ENCODE measurements at places on chromosomes 3 and 15.

DNA sequence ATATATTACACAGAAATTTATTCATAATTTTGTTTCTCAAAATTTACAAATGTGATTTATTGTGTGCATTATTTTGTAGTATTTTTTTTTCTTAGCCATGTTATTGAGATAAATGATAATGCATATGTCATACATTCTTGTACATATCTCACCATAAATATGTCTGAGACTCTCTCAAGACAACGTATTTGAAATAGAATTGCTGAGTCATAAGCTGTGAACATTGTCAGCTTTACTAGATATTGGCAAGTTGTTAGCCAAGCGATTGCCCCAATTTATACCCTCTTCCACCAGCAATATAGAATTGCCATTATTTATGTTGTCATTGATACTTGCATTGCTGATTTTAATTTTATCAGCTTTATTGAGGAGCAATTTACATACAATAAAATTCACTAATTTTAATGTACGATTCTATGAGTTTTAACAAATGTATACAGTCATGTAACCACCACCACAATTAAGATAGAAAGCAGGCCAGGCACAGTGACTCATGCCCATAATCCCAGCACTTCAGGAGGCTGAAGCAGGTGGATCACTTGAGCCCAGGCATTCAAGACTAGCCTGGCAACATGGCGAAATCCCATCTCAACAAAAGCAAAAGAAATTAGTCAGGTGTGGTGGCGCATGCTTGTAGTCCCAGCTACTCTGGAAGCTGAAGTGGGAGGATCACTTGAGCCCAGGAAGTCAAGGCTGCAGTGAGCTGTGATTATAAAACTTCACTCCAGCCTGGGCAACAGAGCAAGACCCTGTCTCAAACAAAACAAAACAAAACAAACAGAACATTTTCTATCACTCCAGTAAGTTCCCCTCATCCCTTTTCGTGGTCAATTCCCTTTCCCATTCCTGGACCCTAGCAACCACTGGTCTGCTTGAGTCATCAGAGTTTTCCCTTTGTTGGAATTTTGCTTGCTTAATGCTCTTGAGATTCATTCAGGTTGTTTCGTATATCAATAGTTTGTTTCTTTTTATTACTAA is 373.1 kb downstream of the MFSD1 start:
- DNase-seq, result no peak

- no peak for DNase-seq
Observed at GRCh38 chr3:10398341-10398740, 77.4 kb upstream of the SEC13 start.

DNA sequence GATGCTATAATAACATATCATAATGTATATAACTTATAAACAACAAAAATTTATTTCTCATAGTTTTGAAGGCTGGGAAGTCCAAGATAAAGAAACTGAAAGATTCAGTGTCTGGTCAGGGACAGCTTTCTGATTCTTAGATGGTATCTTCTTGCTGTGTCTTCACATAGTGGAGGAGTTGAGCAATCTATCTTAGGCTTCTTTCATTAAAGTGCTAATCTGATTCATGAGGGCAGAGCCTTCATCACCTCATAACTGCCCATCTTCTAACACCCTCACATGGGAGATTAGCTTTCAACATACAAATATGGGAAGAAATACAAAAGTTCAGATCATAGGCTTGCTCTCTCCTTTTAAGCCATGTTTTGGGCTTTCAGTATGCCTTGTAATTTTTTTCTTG is 774.8 kb upstream of the EPHA6 start:
- no peak for DNase-seq

GRCh38 chr15:87851497-87851896 is 405.0 kb downstream of the NTRK3 start:
- no peak for DNase-seq

GRCh38 chr15:44633603-44634002 is 29.9 kb downstream of the SPG11 start:
- DNase-seq, result no peak

DNA sequence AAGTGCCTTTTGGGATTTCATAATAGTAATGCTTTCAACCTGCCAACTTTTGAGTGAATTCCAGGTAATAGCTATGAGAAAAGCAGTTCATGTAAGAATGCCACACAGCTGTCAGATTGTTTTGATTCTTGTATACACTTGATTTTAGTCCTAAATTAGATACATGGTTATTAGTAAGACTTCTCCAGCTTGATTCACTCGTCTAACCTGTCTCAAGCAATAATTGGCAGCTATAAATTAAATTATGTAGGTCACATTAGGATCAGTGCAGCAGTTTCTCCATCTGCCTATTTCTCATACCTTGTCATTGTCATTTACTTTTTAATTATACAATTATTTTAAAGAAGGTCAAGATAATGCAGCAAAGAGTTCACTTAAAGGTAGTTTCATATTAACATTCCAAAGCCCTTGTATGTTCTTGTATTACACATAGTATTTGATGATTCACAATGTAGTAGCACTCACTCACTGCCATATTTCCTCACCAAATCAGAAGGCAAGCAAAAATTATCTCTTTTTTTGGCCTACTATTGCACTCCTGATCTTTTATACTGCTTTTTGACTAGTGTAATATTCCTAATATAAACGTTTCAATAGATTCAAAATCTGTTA is 10.9 kb upstream of the CRYBG3 start:
- no peak for DNase-seq

- no peak for DNase-seq
Observed at GRCh38 chr15:80404057-80404760, at the start of gene ARNT2. ARNT2 (plus strand) TSS chr15:80404382; CDS start chr15:80404516, 134 bp downstream.

DNA sequence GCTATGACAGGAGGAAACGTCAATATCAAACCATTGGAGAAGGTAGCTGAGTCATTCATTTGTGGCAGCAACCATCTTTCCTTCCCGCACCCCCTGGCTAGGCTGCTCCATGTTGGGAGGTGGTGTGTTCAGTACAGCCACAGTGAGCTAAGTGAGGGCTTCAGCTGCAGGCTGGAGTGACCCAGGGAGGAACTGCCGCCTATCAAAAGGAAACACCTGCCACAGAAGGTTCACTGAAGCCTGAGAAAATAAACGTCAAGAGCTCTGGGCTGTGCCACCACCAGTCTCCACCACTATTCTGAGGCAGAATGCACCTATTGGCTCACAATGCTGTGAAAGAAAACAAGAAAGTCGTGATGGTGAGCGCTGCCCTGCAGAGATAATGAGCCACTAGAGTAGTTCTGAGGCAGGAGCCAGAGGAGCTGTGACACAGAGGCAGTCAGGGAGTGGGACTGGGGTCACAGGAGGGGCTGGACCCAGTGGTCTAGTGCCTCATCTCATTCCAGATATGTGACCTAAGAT is 34.8 kb upstream of the CD47 start:
- DNase-seq, result peak; percentile 27

- DNase-seq, result no peak
Observed at GRCh38 chr15:99095626-99096025, 9.3 kb upstream of the SYNM start.

- no peak for DNase-seq
Observed at GRCh38 chr3:81887448-81887847, 126.0 kb upstream of the GBE1 start.

DNA sequence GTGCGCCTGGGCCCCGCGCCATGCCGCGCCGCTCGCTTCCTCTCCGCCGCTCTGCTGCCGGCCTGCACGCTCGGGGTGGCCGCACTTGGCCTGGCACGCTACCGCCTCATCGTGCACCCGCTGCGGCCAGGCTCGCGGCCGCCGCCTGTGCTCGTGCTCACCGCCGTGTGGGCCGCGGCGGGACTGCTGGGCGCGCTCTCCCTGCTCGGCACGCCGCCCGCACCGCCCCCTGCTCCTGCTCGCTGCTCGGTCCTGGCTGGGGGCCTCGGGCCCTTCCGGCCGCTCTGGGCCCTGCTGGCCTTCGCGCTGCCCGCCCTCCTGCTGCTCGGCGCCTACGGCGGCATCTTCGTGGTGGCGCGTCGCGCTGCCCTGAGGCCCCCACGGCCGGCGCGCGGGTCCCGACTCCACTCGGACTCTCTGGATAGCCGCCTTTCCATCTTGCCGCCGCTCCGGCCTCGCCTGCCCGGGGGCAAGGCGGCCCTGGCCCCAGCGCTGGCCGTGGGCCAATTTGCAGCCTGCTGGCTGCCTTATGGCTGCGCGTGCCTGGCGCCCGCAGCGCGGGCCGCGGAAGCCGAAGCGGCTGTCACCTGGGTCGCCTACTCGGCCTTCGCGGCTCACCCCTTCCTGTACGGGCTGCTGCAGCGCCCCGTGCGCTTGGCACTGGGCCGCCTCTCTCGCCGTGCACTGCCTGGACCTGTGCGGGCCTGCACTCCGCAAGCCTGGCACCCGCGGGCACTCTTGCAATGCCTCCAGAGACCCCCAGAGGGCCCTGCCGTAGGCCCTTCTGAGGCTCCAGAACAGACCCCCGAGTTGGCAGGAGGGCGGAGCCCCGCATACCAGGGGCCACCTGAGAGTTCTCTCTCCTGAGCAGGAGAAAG is 951 bp downstream of the GPR62 start:
- peak; percentile 11 for DNase-seq

DNA sequence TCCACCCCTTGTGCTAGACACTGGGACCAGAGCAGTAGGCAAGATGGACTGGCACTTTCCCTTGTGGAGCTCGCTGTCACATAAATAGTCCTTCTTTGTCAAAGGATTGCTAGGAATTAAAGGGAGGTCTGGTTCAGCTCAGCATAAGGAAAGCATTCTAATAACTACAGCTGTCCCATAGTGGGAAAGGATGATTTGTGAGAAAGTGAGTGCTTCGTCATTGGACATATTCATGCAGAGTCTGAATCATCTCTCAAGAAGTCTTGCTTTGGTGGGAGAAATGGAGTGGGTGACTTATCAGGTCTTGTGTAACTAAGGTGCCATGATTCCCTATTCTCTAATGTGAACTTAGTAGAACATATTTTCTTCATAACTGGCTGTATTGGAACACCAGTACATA is 14.7 kb downstream of the PPARG start:
- DNase-seq, result no peak

- DNase-seq, result peak; percentile 55
Observed at GRCh38 chr15:58227706-58228543, 89.7 kb downstream of the AQP9 start.

GRCh38 chr15:96358001-96358801 is 27.7 kb downstream of the NR2F2 start:
- DNase-seq, result no peak

DNA sequence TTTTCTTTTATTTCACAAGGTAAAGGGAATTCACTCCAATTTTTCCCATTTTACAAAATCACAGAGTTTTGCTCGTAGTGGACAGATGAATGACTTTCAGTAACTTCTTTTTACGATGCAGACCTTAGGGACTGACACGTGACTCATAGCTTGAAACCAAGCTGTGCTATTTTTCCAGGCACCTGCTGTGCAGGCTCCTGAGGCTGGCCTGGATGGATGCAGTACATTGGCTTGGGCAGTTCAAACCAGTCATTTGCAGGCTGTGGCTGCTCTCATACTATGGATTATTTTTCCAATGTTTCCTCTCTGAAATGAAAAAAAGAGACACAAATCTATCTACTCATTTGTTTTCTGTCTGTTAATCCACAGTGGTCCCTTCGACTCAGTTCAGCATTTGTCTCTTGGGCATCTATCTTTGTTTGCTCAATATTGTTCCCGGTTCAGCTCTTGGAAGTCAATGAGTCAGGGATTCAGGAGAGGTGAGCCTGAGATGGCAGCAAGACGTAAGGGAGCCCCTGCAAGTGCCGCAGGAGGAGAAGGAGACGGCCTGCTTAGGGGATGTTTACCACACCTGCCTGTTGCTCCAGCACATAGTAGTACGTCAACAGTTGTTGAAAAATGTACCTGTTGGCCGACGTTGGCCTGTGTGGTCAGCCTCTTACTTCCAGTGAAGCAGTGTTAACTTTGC is 92.8 kb downstream of the SV2B start:
- no peak for DNase-seq

- no peak for DNase-seq
Observed at GRCh38 chr3:85254738-85255137, 295.9 kb downstream of the CADM2 start.

- DNase-seq, result no peak
Observed at GRCh38 chr15:79994615-79995014, 23.6 kb upstream of the BCL2A1 start.

DNA sequence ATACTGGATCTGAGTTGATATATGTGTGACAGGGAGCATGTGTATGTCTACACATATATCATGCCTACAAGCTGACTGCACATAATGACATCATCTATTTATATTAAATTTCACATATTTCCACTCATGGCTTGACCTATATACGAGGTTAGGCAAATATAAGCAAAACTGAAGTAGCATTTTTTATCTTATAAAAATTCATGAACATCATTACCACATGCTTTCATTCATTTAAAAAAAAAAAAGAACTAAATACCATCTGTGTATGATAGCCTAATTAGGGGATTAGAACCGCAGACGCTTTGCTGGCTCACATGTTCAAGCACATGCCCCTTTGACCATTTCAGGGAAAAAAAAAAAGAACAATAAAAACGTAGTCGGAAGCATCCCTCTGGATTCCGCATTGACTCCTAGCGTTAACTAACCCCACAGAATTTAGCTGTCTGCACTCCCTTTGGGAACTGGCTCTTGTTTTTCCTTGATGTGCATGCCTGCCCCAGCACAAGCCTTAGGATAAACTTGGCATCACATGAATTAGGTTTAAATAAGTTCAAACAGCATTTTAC is 888.4 kb downstream of the ROBO1 start:
- DNase-seq, result no peak

DNA sequence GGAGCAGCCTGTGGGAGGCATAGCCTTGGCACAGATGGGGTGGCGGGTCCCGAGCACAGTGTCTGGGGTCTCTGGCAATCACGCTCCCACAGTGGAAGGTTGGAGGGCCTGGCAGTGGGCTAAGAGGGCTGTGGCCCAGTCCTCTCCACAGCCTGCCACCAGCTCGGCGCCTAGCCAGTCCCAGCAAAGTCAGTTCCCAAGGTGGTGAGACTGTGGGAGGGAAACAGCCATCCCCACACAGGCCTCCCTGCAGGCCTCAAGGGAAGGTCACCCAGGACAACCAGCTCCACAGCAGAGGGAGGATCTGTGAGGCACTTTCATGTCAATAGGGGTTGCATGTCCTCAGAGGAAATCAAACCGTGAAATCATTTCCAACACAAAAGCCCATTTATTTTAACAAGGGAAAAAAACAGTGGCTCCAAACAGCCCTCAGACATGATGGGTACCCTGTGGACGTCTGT is 27.6 kb upstream of the LIMD1 start:
- DNase-seq, result no peak

DNA sequence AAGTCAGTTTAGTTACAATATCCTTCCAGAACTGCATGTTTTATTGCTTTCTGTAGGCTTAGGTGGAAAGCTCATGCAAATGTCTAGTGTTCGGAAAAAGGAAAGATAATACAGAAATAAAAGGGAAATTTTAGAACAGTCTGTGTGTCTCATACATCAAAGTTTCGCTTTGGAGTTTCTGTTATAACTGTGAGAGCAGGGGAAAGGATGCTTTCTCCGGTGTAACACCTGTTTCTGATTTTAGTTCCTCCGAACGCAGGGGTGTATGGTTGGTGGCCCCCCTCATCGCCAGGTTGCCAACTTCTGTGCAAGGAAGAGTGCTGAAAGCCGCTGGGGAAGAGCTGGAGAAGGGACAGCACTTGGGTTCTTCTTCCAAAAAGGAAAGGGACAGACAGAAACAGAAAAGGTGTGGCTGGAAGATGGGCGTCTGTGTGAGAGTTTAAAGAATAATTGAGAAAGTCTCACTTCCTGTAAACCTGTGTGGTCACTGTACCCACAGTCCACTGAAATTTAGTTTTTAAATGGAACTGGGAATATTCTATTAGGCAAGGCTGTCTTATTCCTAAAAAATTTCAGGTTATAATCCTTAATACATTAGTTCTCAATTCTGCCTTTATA is 6.7 kb downstream of the P2RY12 start:
- DNase-seq, result no peak

All from activated naive CD4-positive, alpha-beta T cell (primary cell).